Right ventricle myocardium superior (tissue), 1 donor: ENCODE measurements at places on chromosomes 5 and 9. TPM values are rescaled to one million over a fixed set of nuclear protein-coding genes. Genes with fewer than 3 reads are reported as not detected.
A peak's percentile ranks its signal among the peaks of the same experiment; 100 is the strongest.

PCDHA3 gene
- not detected for total RNA-seq

DNA sequence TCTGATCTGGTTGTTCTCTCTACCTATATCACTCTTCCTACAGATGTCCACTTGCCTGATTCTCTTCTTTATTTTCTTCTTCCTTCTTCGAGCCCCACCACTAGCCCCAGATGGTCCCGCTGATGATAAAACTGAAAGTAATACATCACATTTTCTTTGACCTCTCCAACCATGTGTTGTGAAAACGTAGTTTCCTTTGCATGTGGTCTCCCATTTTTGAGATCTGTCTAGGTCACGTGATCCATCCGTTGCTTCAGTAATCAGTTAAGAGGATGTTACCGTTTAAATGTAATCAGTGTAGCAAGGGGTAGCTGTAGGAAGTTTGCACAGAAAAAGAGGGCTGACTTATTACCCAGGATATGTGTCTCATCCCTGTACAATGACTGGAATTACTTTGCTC is 426.3 kb upstream of the TLE4 start:
- no peak for DNase-seq

GRCh38 chr5:179266291-179267070 is 78.8 kb downstream of the ADAMTS2 start:
- peak; percentile 39 for DNase-seq

DNA sequence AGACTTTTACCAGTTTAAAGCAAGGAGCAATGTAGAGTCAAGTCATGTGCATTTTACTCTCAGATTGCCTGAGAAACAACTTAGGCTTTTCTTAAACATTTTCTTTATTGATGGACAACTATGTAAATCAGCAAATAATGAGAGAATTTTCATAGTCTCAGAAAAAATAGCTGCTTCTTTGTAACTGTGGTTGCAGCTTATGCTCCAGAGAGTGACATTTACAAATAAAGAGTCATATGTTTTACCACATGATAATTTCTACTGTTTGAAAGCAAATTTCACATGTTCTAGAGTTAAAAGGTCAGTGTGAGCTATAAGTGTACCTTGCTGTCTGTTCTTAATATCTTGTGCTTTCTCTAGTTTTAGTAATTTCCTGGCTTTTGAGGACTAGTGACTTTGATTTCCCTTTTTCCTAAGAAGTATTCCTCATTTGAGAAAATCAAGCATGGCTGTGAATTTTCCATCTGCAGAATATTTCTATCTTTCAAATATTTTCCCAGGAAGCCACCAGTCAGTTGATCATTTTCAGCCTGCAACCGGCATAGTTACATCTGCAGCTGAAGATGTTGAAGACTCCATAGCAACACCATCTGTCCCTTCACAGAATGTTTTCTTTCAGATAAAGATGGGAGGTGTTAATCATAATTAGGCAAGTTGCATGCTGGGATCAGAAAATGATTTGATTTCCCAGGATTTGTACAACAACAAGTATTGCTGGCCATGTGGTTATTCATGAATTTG is 229.9 kb downstream of the SGCD start:
- no peak for DNase-seq

XRCC4 gene
- 4.8 TPM for total RNA-seq

PHF24 gene
- total RNA-seq = 0.19 TPM

DNA sequence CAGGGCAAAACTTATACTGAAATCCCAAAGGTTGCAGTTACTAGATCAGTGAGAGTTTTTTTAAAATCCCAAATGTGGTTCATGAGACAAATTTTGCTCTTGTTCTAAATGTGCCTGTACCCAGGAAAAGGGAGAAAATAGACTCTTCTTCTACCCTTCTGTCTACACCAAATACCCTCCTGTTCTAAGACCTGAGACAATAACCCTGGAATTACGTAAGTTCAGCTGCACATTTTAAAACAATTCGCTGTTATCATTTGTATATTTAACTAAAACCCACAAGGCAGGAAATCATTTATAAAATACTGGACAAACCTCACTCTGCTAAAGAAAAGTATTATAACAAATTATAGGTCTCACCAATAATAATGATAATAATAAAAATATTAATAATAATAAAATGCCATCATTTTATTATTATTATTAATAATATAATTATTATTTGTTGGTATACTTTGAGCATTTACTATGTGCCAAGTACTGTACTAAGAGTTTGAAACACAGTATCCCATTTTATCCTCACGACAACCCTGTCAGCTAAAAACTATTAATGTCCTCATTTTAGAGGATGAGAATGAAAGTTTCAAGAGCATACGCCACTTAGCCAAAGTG is 49.8 kb upstream of the AFAP1L1 start:
- no peak for DNase-seq

TSLP gene
- 4.5 TPM for total RNA-seq

TNFSF8 gene
- 0.46 TPM for total RNA-seq

ZDHHC21 gene
- 4.8 TPM for total RNA-seq

- DNase-seq = no peak
Measured at GRCh38 chr5:76451031-76451701, 48.1 kb downstream of the IQGAP2 start.

COL15A1 gene
- total RNA-seq = 55.9 TPM

GRCh38 chr9:135774239-135774747 is 72.3 kb downstream of the KCNT1 start:
- DNase-seq = no peak

SEMA6A gene
- total RNA-seq = 6.3 TPM

ABO gene
- total RNA-seq = 2.4 TPM

PRRT1B gene
- total RNA-seq = not detected

GRCh38 chr9:128159522-128159783 is 612 bp upstream of the BBLN start:
- DNase-seq = no peak

GCNT4 gene
- total RNA-seq = 0.30 TPM

DNA sequence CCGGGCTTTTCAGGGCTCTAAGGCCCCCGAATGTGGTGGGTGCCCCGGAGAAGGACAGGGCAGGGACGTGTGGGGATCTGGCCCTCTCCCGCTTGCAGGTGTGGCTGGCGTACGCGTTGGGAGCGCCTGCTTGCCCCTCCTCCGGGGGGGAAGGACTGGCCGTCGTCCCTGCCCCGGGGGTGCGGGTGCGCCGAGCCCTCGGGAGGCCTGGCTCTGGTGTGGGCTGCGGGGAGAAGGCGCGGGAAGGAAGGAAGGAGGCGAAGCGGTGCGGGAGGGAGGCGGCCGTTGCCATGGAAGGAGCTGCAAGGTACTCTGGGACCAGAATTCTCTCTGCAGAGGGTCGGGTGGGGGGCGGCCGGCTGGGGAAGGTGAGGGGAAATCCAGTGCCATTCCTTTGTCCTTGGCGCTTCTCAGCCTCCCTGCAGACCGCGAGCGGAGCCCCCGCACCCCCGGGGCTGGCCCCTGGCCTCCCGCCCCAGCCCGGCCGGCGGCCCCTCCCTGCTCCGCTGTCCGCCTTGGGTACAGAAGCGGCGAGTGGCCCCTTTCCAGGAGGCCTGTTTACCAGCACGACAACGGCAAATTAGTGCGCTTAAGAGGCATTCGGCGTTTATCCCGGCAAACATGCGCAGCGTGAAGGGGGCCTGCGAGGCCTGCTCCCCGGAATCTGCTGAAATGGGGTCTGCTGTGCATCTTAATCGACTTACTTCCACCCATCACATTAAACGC is 67.1 kb upstream of the UNC5A start:
- no peak for DNase-seq

LECT2 gene
- not detected for total RNA-seq

DNA sequence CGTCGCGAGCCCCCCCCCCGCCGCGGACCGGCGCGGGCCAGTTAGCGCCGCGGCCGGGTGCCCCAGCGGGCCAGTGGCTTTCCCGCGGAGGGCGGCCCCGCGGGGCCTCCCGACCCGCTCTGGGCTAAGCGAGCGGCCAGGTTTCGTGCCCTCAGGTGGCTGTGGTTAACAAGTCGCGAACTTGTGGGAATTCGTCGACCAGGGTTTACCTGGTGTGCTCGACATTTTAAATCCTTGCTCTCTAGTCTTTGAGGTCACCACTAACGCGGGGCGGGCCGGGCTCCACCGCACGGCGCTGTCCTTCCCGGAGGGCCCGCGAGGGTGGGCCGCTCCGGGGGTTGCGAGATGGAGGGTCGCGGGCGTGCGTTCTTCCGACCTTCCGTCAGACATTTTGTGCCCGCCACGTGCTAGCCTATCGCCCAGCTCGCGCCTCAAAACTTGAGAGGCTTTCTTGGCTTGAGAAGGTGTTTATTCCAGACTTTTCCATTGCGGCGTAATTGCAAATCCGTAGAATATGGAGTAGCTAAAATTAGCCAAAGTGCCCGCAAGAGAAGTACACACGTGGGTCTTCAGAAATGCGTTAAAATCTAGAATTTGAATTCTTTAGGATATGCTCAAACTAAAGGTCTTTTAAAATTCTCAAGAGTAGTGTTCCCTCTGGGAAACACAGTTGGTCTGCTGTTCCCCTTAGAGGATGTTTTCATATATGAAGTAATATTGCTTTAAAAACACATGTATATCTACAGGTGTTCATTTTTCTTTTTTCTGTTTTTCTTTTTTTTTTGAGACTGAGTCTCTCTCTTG is 2.1 kb downstream of the ANP32B start:
- DNase-seq = peak; percentile 45

ANKRD34B gene
- not detected for total RNA-seq

DNA sequence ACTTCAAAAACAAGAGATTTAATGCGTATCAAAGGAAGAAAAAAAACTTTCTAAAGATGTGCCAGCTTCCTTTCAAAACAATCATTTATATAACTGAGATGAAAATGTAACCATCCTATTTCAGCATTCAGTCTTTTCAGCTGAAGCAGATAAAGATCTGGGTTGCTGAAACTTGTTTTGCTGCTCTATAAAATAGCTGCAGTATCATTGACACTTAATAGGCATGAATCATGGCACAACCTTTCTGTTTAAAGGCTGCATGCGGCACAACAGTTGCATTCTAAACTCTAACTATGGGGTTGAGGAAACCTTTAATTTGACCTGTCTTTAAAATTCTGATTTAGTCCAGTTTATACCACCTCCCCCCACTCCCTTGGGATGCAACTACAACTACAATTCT is 196.7 kb downstream of the MPDZ start:
- DNase-seq = no peak

- no peak for DNase-seq
Measured at GRCh38 chr5:31767335-31768031, 128.6 kb downstream of the PDZD2 start.

GRCh38 chr9:137221506-137222111 is 431 bp downstream of the RNF208 start:
- no peak for DNase-seq

LRRC19 gene
- not detected for total RNA-seq

GABRB2 gene
- not detected for total RNA-seq

- no peak for DNase-seq
Measured at GRCh38 chr5:158013303-158013702, 154.4 kb upstream of the CLINT1 start.

RETREG1 gene
- 272 TPM for total RNA-seq

DNA sequence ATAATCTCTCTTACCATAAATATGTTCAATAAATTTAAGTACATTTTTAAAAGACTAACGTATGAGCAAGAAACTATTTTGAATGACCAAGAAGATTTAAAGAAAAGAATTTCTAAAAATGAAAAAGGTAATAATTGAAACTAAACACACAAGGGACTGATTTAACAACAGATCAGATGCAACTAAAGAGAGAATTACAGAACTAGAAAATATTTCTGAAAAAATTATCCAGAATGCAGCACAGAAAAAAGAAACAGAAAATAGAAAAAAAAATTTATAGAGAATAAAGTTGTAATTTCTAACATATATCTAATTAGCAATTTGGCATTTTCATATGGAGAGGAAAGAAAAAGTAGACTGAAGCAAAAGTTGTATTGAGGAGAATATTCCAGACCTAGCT is 269.3 kb downstream of the TLE1 start:
- DNase-seq = no peak

DNA sequence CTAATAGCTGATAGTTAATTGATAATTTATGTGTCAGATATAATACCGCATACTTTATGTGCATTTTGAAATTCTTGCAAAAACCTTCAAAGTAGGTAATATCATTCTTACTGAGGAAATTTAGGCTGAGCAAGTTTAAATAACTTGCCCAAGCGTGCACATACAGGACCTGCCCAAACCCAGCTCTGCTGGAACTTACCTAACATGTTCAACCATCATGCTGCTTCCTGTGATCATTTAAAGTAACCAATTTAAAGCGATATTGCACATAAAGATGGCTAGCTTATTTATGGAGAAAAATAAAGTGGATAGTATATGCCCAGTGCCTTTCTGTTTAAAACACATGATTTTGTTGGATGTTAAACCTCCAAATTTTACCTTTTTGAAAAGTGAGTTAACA is 4.3 kb downstream of the FAM174A start:
- no peak for DNase-seq

- DNase-seq = no peak
Measured at GRCh38 chr5:73097740-73098139, 22.6 kb upstream of the TMEM171 start.

DNA sequence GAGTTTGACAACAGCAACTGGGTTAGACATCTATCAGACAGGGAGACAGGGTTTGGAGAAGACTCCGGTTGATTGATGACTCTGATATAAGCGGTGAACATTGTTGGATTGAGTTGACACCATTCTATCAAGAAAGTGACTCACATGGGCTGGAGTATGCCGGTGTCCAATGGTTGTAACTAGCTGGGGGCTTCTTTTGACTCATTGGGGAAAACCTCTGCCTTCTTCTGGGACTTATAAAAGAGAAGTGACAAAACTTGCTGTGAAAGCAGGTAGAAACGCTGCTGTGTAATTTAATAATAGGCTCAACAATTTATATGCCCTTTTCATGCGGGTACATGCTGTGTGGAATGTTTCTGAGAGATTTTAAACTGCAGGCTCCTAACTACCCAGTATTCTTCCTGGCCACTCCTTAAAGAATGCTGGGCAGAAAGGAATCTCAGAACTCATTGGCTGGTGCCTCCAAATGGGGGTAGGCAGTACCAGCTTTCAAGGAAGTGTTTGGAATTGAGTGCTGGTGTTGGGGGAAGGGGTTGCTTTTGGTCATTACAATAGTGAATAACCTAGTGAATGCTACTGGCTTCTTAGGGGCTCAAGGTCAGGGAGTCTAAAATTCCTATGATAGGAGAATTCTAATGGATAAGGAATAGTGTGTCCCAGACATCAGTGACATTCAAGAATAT is 43.9 kb downstream of the FYB1 start:
- DNase-seq = no peak

DNA sequence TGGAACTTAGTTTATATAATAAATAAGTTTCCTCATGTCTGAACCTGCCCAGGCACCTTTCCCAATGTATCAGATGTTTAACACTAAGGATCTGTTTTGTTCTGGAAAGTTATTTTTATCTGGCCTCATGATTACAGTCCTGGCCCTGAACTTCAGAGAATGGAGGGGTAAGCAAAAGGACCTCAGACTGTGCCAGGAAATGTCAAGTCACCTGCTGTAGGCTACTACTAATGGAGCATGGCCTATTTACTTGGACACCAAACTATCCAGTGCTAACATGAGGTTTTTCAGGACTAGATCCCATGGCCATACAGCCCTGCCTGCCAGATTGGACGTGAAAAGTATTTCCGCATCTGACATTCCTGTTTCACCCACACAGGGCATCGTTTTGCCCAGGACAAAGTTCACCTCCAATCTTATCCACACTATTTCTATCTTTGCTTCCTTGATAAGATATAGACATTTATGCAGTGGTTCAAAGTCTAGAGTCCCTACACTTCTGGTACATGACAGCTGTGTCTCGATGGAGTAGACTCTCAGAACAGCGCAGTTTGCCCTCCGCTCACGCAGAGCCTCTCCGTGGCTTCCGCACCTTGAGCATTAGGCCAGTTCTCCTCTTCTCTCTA is at the start of gene BTNL8:
Gene BTNL8, plus strand, starts transcription at position 539 of the 626 bp plus-strand sequence. CDS start 152 bp downstream, outside the sequence.
- no peak for DNase-seq

GRCh38 chr5:54785729-54786591 is 199.4 kb downstream of the ESM1 start:
- DNase-seq = peak; percentile 66
